GM12878 (cell line): ENCODE measurements at places on chromosomes 1 and 21. TPM values are rescaled to one million over a fixed set of nuclear protein-coding genes. Genes with fewer than 3 reads are reported as not detected.

MIXL1 gene
- 0.23 and 0.40 TPM in 2 replicates for total RNA-seq

LRRC71 gene
- not detected in 2 replicates for total RNA-seq

- peak overlapping the region; percentile 99 for H3K4me3 ChIP-seq
- no peaks in the 10 kb centered on the region for H3K27me3 ChIP-seq
- peaks cover 22% of the 10 kb centered on the region for H3K4me1 ChIP-seq
- no peak for DNase-seq
Observed at GRCh38 chr1:37480125-37480466, 5.7 kb downstream of the ZC3H12A start.

DNA sequence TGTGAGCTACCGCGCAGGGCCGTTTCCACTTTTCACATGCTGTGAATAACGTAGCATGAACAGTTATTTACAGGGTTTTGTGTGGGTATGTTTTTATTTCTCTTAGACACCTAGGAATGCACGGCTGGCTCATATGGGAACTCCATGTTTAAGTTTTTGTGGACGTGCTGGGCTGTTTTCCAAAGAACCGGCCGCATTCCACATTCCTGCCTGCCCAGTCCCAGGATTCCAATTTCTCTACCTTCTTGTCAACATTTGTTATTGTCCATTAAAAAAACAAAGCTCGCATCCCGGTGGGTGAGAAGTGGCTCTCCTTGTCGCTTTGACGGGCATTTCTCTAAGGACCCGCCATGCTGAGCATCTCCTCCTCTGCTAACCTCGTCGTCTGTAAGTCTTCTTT, 47.1 kb upstream of the LRRC3 start:
- H3K36me3 ChIP-seq = no peaks in the 10 kb centered on the region
- no peaks in the 10 kb centered on the region for H3K27me3 ChIP-seq
- no peaks in the 10 kb centered on the region for H3K4me1 ChIP-seq
- H3K4me3 ChIP-seq = no peak overlapping the region
- no peak for DNase-seq

- DNase-seq = no peak
- H3K4me3 ChIP-seq = no peak overlapping the region
- no peaks in the 10 kb centered on the region for H3K27me3 ChIP-seq
- H3K4me1 ChIP-seq = no peaks in the 10 kb centered on the region
- H3K36me3 ChIP-seq = no peaks in the 10 kb centered on the region
Observed at GRCh38 chr21:28928578-28929420, 63.9 kb downstream of the LTN1 start.
